Heart left ventricle (tissue), 16 donors: ENCODE measurements at places on chromosomes 16 and 17. TPM values are rescaled to one million over a fixed set of nuclear protein-coding genes. Genes with fewer than 3 reads are reported as not detected.

PRR35 gene
- not detected for total RNA-seq

CYB5D1 gene
- total RNA-seq: 20.4 TPM

GRCh38 chr17:69696650-69697049, 282.2 kb downstream of the MAP2K6 start:
- H3K4me1 ChIP-seq: peaks cover 10% of the 10 kb centered on the region
- no peak overlapping the region for H3K4me3 ChIP-seq
- no peaks in the 10 kb centered on the region for H3K27me3 ChIP-seq
- DNase-seq: no peak
- H3K36me3 ChIP-seq: no peaks in the 10 kb centered on the region
- no peak overlapping the region for H3K27ac ChIP-seq

GRCh38 chr16:9867176-9867575, 315.1 kb downstream of the GRIN2A start:
- no peaks in the 10 kb centered on the region for H3K36me3 ChIP-seq
- H3K27me3 ChIP-seq: no peaks in the 10 kb centered on the region
- no peak for DNase-seq
- H3K4me1 ChIP-seq: peaks cover 5% of the 10 kb centered on the region

DNA sequence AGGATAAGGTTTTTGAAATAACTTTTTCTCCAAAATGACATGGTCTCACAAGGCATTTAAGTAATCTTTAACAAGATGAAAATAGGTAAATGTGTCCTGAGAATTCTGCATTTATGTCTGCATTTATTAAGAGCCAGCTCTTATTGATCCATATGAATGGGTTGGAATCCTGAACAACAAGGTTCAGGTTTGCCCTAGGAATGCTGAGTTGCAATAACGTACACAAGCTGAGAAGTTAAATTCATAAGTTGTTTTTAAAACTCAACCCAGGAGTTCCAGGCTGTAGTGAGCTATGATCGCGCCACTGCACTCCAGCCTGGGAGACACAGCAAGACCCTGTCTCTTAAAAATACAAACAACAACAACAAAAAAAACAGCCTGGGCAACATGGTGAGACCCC, 28.1 kb downstream of the GLG1 start:
- no peaks in the 10 kb centered on the region for H3K36me3 ChIP-seq
- H3K27ac ChIP-seq: no peak overlapping the region
- no peaks in the 10 kb centered on the region for H3K27me3 ChIP-seq
- H3K4me1 ChIP-seq: peaks cover 43% of the 10 kb centered on the region
- no peak for DNase-seq
